ENCODE measurements at places on chromosomes 5 and 9. TPM values are rescaled to one million over a fixed set of nuclear protein-coding genes. Genes with fewer than 3 reads are reported as not detected.

GRCh38 chr5:122314036-122314435, 2.0 kb downstream of the SNCAIP start:
- DNase-seq: no peak

GRCh38 chr5:86644843-86645242, 27.1 kb downstream of the COX7C start:
- DNase-seq: no peak

- DNase-seq: no peak
Observed at GRCh38 chr5:145509336-145510136, 325.6 kb downstream of the PRELID2 start.

DNA sequence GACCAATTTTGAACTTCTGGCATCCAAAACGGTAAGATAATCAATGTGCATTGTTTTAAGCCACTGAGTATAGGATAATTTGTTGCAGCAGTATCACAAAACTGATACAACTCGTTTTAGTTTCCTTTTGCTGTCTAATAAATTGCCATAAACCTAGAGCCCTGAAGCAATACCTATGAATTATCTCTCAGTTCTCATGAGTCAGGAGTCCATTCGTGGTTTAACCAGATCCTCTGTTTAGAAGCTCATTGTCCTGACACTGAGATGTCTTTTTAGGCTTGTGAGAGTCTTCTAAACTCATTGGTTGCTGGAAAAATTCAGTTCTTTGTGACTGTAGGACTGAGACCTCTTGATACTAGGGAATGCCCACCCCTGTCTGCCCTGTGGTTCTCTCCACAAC, 262.9 kb downstream of the SEMA5A start:
- no peak for DNase-seq

DNA sequence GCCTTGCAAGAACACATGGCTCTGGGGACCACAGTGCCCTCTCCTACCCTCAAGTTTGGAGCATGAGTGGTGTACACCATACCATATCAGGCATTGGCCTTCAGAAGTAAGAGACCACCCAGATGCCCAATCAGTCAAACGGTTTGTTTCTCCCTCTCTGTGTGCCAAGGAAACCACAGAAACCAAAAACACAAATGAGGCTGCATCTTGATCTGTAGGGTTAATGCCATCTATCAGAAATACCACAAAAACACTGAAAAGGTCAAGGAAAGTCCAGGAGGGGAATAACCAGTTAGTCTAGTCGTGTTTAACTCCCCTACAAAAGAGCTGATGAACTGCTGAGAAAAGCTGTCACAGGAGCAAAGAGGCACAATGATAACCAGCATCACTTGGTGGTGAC, 78.4 kb downstream of the INSYN2B start:
- DNase-seq: no peak

DNA sequence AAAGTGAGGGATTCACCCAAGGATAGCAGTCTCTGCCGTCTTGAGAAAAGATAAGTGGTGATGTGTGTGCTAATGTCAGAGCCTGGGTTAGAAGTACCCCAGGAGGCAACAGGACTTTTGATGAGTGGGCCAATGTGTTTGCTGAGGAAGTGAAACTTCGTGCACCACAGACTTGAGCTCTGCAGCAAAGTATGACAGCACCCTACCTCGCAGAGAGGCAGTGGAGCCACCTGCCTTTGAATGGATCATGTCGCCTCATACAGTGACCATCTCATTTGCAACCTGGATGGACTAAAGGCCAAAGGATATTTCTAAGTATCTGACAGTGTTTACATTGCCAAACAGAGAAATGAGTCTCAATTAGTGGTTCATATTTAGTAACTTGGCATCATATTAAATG, 593.9 kb upstream of the GRAMD2B start:
- no peak for DNase-seq

- no peak for DNase-seq
Observed at GRCh38 chr5:93721511-93721910, 19.9 kb downstream of the POU5F2 start.

DNA sequence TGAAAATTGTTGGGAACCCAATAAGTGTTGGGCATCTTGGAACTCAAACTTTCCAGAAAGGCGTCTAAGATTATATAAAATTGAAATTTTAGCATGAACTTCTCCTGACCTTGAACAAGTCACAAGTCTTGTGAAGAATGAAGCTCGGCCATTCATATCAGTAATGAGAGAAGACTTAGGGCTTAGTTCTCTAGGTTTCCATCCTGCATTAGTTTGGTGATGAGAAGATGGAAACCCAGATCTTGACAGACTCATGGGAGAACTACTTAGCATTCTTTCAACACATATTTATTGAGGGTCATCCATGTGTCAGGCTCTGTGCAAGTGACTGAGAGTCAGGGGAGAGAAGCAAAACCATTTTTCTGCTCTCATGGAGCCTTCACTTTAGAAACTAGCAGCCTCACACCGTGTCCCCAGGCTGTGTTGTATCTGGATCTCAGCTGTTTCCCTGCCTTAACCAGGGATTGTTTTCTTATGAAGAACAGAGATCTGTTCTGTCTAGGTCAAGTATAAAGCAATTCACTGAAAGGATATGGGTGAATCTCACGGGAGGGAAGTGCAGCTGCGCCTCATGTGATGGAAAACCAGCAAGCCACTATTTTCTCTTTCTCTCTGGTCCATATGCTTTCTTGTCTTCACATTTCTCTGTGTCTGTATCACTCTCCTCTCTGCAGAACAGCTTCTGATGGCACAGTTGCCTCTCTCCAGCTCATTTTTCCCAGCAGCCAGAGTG, 3.4 kb downstream of the GARNL3 start:
- no peak for DNase-seq

- DNase-seq: no peak
Observed at GRCh38 chr9:129871046-129871445, 35.8 kb downstream of the USP20 start.

DNA sequence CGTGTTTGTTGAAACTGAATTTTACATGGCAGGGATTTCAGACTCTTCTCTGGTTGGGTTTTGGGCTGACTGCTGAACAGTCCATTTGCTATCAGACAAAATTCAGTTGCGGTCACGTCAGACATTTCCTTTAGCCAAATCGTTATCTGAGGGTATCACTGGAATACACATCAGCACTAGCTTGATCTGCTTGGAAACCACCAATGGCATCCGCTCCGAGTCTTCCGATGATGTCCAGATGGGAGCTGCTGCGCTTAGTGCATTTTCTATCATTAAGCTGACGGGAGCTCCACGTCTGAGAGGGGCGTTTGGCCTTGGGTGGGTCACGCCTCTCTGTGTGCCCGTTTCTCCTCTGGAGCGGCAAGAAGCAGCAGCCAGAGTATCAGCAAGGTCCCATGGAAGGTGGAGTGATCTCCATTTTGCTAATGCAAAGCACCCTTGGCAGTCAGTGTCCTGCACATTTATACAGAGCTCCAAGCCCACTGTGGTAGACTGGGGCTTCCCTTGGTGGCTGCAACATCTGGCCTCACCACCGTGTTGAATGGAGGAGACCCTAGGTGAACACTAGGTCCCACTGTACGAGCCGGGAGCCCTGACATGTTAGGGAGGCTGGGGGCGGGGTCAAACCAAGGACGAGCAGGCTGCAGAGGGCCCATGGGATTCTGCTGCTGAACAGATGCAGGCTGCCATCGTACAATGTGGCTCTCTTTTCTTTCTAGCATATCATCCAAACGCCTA, 134.6 kb upstream of the PHYKPL start:
- no peak for DNase-seq

- DNase-seq: peak; percentile 88
Observed at GRCh38 chr5:151699071-151699901, 12.6 kb upstream of the SPARC start.

- DNase-seq: no peak
Observed at GRCh38 chr5:81428861-81429260, 34.9 kb upstream of the ACOT12 start.

DNA sequence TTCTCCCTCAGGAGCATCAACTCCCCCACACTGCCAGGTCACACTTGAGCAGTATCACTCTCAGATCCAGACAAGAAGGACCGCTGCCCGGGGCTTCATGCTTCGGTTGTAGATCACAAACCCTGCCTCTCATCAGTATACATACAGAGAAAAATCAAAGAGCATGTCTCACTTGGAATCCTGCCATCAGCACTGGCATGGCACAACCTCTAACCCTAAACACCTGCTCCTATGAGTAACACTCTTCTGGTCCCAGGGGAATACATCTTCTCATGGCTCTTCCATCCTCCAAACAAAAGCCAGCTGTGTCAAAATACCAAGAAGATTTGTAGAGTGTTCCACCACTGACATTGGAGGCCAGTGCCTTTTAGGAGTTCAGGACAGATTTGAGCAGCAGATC, 84.8 kb upstream of the MIER3 start:
- DNase-seq: no peak

DNA sequence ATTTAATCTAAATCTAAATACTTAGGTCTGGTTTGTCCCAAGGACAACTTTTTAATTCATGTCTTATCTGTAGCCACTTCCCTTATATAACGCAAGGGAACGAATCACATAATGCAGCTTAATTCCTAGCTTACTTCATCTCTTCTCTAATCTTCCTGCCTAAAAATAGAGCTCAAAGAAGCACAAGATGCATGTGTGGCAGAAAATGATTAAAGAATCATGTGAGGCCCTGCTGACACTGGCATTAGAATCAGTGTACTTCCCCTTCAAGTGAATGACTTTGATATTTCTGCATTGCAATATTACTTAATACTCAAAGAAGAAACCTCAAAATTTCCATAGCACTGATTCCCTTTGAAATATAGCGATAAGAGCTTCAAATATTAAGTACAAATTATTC, 317.9 kb upstream of the FTMT start:
- no peak for DNase-seq

- DNase-seq: no peak
Observed at GRCh38 chr9:89597711-89598362, 7.0 kb upstream of the GADD45G start.

- DNase-seq: no peak
Observed at GRCh38 chr5:63025679-63026078, 447.1 kb downstream of the LRRC70 start.

GRCh38 chr5:139459451-139459934, 3.0 kb downstream of the ECSCR start:
- peak; percentile 46 for DNase-seq

DNA sequence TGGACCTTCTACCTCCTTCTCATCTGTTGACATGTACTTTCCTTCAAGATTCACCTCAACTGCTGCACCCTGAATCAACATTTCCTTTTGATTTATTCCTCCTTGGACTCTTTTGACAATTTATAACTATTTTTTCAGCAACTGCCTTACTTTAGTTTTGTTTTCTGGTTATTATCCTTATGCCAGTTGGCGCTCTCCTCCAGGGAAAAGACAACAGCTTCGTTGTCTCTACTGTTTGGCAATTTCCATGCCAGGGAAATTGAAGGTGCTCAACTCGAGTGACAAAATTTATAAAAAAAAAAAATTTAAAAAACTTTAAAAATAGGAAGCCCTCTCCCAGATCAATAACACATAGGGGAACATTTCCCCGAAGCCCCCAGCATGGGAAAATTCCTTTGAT, 549.2 kb upstream of the DMAC1 start:
- DNase-seq: no peak

GRCh38 chr5:17185773-17186172, 31.7 kb upstream of the BASP1 start:
- DNase-seq: peak; percentile 83

DNA sequence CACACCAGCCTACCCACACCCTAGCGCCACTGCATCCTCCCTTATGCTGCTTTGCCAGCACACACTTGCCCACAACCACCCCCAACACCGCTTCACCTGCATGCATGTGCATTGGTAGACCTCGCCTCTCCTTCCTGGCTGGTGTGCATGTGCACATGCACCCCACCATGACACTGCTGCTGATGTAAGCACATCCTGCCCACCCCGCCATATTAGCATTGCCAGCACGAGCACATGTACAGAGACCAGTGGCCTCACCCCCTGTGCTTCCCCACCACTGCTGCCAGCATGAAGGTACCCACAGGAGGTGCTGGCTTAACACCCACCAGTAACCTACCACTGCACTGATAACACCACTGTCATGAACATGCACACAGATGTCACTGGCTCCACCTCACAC, 218.2 kb downstream of the SLCO4C1 start:
- no peak for DNase-seq

DNA sequence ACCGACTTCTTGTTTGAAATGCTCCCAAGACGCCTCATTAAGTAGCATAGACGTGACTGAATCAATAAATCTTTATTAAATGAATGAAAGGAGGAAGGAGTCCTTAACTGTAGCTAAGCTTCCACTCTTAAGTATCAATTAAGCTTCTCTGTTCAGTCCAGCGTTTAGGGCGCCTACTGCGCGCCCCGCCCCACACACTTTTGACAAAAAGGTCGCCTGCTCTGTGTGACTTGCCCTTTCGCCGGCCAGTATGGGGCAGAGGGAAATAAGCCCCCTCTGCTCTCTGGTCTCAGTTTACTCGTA, 662 bp upstream of the DOLPP1 start:
- DNase-seq: no peak

- no peak for DNase-seq
Observed at GRCh38 chr9:89218040-89218928, 39.7 kb upstream of the SHC3 start.

GRCh38 chr9:1285526-1285925, 235.4 kb downstream of the DMRT2 start:
- DNase-seq: no peak

GRCh38 chr9:135990468-135991429, 29.6 kb upstream of the UBAC1 start:
- DNase-seq: no peak

SPINK13 gene
- polyA plus RNA-seq: not detected

ERCC8 gene
- polyA plus RNA-seq: 5.8 TPM

PHF24 gene
- polyA plus RNA-seq: 0.60 TPM

NOP16 gene
- polyA plus RNA-seq: 22.2 TPM

CARD9 gene
- 1.8 TPM for polyA plus RNA-seq

ELAVL2 gene
- polyA plus RNA-seq: not detected

JAKMIP2 gene
- polyA plus RNA-seq: 0.71 TPM

TAF1L gene
- polyA plus RNA-seq: not detected

SOWAHA gene
- polyA plus RNA-seq: 33.8 TPM

RAB24 gene
- 64.6 TPM for polyA plus RNA-seq

ROR2 gene
- polyA plus RNA-seq: 7.6 TPM

IFNA10 gene
- not detected for polyA plus RNA-seq

All from sigmoid colon (tissue), 7 donors.